LoVo (cell line): ENCODE measurements at places on chromosomes 2 and 18.
A peak's percentile ranks its signal among the peaks of the same experiment; 100 is the strongest.

- no peak for DNase-seq
Observed at GRCh38 chr2:45391866-45392265, 219.2 kb downstream of the SRBD1 start.

- no peak for DNase-seq
Observed at GRCh38 chr2:9335322-9335832, 88.0 kb downstream of the ITGB1BP1 start.

GRCh38 chr18:71329114-71329513, 1040.3 kb downstream of the SOCS6 start:
- DNase-seq = no peak

GRCh38 chr18:74329688-74330205, 14.1 kb downstream of the C18orf63 start:
- no peak for DNase-seq

DNA sequence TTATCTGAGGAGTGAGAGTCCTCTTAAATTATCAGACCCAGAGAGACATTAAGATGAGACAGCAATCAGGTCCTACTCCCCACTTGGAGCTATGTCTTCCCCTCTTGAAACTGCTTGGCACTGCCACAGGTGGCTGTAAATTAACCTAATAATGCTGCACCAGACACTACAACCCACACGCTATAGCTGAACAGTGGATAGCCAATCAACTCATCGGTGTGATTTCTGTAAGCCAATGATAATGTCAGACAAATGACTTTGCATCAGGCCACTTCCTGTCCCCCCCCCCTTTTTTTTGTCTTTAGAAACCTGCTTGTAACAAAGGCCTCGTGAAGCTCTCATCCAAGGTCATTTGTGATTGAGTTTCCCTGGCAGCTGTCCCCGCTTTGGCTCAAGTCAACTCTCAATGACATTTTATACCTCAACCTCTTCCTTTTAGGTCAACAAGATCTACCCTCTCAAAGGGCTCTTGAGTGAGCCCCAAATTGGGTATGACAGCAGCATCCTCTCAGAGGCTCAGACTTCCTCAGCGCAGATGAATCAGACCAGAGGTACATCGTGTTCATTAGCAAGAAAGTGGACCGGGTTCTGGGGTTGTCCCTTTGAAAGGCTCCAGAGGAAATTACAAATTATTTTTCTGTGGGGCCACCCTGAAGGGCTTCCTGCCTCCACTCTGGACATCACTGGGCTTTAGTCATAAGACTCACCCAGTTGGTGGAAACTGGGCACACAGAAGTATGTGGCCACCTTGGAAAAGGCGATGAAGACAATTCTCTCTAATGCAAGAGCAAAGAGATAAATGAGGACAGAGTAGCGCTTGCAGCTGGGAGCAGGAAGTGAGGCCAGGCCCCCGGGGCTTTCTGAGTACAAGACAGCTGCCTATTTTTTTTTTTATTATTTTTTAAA, 73.6 kb downstream of the COPS8 start:
- DNase-seq = no peak

DNA sequence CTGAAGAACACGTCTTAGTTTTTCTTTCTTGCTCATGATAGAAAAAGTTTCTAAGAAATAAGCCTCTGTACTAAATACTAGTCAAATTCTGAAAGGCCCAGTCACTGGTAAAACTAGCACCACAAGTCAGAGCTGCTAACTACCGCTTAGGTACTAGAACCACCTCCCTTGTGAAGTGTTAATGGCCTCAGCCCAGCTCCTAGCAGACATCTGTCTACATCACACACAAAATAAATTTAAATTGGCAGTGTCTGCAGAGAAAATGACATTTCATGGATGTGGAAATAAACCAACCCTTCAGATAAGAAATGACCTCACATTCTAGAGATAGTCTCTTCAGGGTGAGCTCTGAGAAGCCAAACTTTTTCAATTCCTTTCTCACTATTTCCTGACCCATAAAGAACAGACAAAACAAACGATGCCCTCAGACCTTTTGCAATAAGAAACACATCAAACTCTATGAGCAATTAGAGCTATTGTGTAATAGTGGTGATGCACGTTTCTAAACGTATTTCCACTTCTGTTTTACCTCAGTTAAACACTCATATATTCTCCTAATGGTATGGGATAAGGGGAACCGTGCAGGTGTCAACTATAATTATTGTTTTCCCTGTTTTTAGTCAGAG, 70.3 kb upstream of the DSG1 start:
- DNase-seq = no peak

DNA sequence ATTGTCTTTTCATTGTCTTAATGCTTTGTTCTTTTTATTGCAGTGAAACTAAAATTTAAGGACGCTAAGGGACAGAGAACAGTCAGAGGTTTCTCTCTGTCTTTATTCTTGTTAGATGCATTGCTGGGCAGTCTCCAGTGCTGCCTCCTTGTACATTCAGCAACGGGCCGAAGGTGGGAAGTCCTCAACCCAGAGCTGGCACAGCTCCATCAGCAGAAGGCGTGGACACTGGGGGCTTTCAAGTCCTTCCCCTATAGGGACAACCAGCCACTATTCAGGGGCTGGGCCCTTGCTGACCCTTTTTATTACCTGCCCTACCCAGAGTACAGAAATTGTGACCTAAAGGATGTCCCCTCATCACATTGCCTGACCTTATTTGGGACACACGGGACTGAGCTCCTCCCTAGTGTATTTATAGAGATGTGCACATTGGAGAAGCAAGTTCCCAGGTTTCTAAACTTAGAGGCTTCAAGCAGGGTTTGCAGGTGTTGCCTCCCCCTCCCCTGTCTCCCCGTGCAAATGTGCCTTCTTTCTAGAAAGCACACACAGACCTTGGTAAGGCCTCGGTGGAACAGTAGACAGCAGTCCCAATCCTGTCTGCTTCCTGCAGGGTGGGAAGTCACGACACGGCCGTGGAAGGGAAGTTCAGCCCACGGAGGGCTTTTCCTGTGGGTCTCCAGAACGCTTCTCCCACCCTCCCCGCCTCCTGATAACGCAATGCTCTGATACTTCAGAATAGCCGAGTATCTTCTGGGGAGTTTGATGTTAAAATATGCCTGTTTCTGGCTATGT, 68.2 kb downstream of the ZCCHC2 start:
- DNase-seq = no peak

- DNase-seq = no peak
Observed at GRCh38 chr2:222423632-222424275, 589 bp upstream of the SGPP2 start.

GRCh38 chr2:42223067-42223854, 54.1 kb downstream of the EML4 start:
- no peak for DNase-seq

- DNase-seq = no peak
Observed at GRCh38 chr2:178220814-178221213, 26.5 kb downstream of the OSBPL6 start.

GRCh38 chr2:239935789-239936758, 89.1 kb downstream of the NDUFA10 start:
- no peak for DNase-seq

- DNase-seq = no peak
Observed at GRCh38 chr18:28208712-28209265, 31.9 kb upstream of the CDH2 start.

- DNase-seq = peak; percentile 97
Observed at GRCh38 chr2:231642631-231643494, 50.2 kb downstream of the TEX44 start.

GRCh38 chr18:11981192-11981542, at the start of gene IMPA2:
IMPA2 (plus strand) TSS chr18:11981507; CDS start chr18:11981670, 163 bp downstream.
- DNase-seq = peak; percentile 98

GRCh38 chr2:28347596-28347995, 45.1 kb upstream of the FOSL2 start:
- DNase-seq = no peak

DNA sequence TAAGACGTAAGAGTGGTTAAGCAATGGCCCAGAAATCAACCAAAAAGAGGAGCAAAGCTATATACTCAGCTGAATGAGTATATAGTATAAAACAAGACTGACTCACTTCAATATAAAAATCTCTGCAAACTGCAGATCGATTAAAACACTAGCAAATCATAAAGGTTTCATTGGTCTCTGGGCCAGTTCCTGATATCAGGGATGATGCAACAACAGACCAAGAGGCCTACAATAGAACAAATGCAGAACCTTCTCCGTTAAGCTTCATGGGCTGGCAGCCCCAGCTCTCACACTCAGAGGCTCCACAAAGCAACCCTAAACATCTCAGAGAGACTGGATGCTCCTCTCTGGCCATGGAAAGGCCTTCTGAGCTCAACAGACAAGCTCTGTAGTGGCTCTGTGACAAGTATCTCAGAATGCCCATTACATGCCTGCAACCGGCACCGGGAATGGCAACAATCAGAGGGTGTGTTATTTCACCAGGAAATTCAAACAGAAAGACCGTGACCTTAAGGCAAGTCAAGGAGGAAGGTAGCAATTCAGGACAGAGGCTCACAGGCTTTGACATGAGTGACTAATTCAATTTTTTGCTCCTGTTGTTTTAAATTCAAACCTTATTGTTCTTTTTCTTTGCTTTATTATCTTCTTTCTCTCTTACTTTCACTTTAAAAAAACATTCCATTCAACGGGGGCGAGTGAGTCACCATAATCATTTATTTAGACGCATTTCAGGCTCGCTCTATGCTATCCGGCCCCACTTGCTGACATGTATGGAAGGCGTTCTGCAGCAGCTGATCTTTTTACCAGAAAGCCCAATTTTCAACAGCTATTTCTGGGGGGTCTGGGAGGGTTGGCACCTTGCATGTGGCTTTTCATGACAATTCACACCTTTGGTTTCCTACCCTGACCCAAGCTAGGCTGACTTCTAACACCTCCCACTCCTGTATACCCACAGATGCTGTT, 15.1 kb downstream of the CYRIA start:
- DNase-seq = no peak

- no peak for DNase-seq
Observed at GRCh38 chr2:86392873-86393518, 48.2 kb upstream of the KDM3A start.

DNA sequence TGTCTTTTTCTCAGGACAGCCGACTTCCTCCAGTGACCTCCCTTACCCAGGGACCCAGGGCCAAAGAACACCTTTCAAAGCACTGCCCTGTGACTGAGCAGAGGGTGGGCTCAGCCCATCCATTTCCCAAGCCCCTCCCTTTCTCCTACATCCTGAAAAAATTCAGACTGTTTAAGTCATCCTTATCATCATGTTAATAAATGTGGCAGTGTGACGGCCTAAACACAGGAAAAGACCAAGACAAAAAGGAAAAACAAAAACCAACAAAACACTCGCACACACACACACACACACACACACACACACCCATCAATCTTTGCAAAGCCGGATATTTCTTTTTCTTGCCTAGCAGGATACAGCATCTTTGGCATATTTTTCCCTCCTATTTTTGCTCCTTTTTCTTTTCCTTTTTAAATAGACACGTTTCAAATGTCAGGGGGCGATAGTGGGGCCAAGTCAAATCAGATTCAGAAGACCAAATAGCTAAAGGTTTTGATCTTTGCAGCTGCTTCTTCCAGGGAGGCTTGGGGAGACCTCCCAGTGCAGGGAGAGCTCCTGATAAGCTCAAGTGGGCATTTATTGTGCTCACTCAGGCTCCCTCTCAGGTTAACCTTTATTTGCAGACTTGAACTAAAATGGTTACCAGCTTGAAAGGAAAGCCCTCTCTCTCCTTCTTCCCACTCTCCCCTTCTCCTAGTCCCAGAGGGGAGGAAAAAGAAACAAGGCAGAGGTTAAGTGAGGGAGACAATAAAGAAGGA, 39.5 kb upstream of the NRP2 start:
- DNase-seq = no peak

GRCh38 chr2:30221531-30221930, 9.8 kb upstream of the LBH start:
- no peak for DNase-seq

DNA sequence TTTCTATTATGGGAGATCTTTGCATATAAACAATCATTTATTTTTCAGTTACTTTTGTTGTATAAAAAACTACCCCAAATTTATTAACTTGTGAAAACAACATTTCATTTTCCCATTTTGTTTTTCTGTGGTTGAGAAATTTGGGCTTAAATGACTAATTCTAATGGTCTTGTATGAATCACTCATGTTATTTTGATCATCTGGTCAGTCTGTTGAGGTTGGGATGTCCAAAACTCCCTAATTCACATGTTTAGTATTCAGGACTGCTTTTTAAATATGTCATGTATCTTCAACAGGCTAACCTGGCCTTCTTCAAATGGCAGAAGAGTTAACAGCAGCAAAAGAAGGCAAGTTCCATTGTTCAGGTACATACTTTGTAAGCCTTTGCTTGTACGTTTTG, 788.1 kb downstream of the TRIB2 start:
- DNase-seq = no peak

GRCh38 chr2:207224791-207225482, 59.2 kb upstream of the KLF7 start:
- no peak for DNase-seq

- no peak for DNase-seq
Observed at GRCh38 chr18:74589811-74590210, 7.9 kb upstream of the ZNF407 start.

DNA sequence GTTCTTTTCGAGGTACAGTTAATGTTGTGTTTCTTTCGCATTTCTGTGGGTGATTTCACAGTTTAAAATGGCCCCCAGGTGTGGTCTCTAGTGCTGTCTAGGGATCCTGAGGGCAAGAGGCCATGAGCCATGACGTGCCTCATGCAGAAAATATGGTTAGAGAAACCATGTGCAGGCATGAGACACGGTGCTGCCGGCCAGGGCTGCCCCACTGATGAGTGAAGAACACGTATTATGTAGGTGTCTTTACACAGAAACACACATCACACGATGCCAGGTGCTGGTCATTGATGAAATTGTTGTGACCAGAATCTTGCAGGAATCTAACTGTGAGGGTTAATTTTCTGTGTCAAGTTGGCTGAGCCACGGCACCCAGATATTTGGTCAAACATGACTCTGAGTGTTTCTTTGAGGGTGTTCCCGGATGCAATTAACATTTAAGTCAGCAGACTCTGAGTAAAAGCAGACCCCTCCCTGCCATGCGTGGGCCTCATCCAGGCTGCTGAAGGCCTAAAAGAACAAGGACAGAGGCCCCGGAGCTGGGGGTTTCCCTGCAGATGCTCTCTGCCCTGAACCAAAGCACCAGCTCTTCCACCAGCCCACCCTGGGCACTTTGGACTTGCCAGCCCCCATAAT, 463.0 kb upstream of the MYT1L start:
- DNase-seq = no peak

DNA sequence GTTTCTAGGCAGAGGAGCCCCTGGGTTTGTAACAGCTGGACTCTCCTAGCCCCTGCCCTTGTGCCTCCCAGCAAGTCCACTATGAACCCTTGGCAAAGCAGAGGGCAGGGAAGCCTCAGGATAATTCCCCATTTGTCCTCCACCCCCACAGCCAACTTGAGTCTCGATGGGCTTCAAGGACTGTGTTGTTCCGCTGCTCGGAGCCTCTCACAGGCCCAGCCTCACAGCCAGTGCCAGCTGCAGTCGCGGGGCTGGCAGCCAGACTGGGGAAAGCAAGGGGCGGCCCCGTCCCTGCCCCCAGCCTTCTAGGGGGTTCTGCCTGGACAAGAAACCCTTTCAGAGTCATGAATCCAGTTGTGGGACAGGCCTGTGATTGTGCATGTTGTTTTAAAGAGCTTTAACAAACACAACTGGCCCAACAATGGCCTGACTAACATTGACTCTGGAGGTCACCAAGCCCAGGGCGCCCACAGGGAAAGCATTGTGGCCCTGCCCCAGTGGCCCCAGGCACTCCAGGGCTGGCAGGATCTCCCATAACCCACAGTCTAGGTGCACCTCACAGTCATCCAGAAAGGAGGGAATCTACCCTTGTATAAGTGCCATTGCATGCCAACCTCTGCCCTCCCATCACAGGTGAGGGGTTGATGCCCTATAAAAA, 71.8 kb upstream of the DAPL1 start:
- DNase-seq = no peak

- DNase-seq = no peak
Observed at GRCh38 chr2:85648619-85649018, 19.4 kb downstream of the SFTPB start.
